ENCODE measurements at places on chromosomes 12 and 14. TPM values are rescaled to one million over a fixed set of nuclear protein-coding genes. Genes with fewer than 3 reads are reported as not detected.

WNT1 gene
- not detected for total RNA-seq

POTEG gene
- 0.41 TPM for total RNA-seq

GPR135 gene
- total RNA-seq: 2.1 TPM

CLEC4C gene
- total RNA-seq: not detected

NOXRED1 gene
- not detected for total RNA-seq

RIC8B gene
- 9.1 TPM for total RNA-seq

SERPINA10 gene
- total RNA-seq: not detected

DBX2 gene
- not detected for total RNA-seq

TBX3 gene
- total RNA-seq: 16.1 TPM

DDX23 gene
- 65.5 TPM for total RNA-seq

ANO4 gene
- total RNA-seq: 1.8 TPM

LRRC23 gene
- total RNA-seq: 4.1 TPM
